HT1080 (cell line): ENCODE measurements at places on chromosomes 12 and 14. TPM values are rescaled to one million over a fixed set of nuclear protein-coding genes. Genes with fewer than 3 reads are reported as not detected.

OR6C2 gene
- not detected in 2 replicates for total RNA-seq

DNA sequence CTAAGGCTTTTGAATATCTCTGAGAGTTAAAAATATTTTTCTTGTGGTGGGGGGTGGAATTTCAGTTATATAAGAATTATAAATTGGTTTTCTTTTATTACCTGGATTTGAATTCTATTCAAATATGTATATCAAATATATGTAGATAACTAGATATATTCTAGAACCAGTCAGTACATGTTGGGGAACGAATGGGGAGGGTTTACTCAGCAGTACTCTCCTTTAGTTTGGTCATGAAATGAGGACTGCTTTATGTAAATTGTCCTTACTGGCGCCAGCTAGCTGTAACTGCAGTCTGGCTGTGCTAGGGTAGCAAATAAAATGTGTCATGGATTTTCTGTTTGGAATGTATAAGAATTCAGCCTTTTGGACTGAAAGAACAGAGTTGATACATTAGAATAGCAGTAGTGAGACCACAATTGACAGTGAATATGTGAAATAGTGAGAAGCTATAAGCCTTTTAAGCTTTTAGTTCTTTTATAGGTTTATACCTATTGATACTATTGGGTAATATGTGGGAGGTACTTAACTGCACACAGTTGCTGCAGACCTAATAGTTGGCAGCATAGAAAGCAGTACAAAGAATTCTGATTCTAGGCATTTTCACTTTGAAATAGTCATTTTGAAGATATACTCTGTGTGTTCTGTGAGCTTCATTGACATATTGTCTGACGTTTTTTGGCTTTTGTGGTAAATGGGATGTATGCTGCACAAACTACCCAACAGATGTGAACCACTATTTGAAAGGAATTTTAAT is 29.0 kb downstream of the ATF7IP start:
- DNase-seq, result peak; percentile 24

- DNase-seq, result peak; percentile 6
Measured at GRCh38 chr14:50647753-50648152, 20.4 kb downstream of the SAV1 start.

GRCh38 chr12:114964841-114965240 is 280.9 kb upstream of the TBX3 start:
- DNase-seq, result peak; percentile 65

GRCh38 chr14:33709711-33710110 is 241.2 kb downstream of the EGLN3 start:
- no peak for DNase-seq

DNA sequence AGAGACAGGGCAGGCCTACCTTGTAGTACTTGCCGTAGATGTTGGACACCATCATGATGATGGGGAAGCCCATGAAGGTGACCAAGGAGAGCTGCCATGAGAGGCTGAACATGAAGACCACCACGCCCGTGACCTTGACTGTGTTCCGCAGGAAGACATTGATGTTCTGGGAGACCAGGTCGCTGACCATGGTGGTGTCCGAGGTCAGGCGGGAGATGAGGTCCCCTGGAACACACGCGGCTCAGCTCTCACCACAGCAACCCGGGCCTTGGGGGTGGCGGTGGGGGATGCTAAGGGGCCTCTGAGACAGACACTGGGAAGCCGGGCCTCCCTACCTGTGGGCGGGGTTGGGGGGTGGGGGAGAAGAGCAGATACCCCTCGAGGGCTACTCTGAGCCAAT is 17.7 kb downstream of the ABCB9 start:
- DNase-seq, result no peak

GRCh38 chr14:75392686-75393641 is 34.9 kb upstream of the JDP2 start:
- no peak for DNase-seq

GRCh38 chr14:95725685-95726336 is 11.9 kb upstream of the TCL1A start:
- no peak for DNase-seq

- no peak for DNase-seq
Measured at GRCh38 chr12:105852496-105852895, 286.3 kb downstream of the NUAK1 start.
